Activated CD4-positive, alpha-beta memory T cell treated with anti-CD3 and anti-CD28 coated beads for 36 hours (primary cell): ENCODE measurements at places on chromosomes 3 and 15. TPM values are rescaled to one million over a fixed set of nuclear protein-coding genes. Genes with fewer than 3 reads are reported as not detected.

DNA sequence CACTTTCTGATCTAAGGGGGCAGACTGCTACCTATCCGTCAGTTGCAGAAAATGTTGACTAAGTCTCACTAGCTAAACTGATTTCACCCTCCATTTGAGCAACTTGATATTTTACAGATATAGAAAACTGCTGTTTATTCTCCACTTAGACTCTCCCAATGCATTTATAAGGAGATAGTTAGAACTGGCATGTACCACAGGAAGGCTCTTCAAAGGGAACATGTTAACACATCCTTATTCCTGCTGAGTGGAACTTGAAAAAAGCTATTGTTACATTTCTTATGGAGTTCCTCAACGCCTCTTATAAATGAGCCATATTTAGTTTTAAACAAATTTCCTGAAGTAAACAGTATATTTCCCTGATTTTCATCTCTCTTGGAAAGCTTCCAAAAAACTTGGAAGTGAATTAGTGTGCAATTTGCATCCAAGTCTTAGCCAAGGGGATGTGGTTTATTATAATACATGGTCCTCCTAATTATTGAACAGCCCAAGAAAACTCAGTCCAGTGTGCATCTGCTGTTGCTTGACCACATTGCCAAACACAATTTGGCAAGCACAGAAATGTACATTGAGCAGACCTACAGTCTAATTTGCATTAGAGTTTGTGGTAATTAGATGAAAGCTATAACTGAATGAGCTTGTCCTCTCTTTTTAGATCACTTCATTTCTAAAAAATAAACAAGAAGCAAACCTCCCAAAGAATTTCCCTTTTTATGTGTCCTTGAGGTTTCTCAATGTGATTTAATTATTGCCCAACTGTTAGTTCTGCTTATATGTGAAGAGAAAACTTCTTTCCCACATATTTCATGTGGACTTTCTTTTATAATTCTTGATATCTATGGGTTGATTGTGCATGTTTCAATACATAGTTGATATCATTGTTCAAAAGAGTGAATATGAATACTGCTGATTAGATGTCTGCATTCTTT, 72.6 kb upstream of the DPH6 start:
- no peak overlapping the region for H3K4me3 ChIP-seq
- no peaks in the 10 kb centered on the region for H3K4me1 ChIP-seq
- peaks cover 5% of the 10 kb centered on the region for H3K27me3 ChIP-seq
- no peak overlapping the region for H3K27ac ChIP-seq
- H3K36me3 ChIP-seq = no peaks in the 10 kb centered on the region

DNA sequence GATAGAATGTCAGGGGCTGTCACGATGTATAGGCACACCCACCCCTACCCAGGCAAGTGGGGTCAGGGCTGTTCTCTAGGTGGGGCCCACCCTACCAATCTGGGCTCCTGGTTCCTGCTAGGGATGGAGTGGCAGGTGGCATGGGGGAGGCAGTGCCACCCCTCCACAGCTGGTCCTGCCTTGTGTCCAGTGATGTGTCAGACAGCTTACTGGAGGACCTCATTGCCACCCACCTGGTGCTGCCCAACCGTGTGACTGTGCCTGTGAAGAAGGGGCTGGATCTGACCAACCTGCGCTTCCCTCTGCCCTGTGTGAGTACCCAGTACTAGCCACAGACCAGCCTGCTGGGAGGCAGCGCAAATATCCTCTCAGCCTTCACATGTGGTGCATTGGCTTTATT, 27.5 kb downstream of the ESYT3 start:
- no peaks in the 10 kb centered on the region for H3K4me1 ChIP-seq
- peaks cover 2% of the 10 kb centered on the region for H3K27me3 ChIP-seq
- no peak for DNase-seq
- H3K4me3 ChIP-seq = no peak overlapping the region

DNA sequence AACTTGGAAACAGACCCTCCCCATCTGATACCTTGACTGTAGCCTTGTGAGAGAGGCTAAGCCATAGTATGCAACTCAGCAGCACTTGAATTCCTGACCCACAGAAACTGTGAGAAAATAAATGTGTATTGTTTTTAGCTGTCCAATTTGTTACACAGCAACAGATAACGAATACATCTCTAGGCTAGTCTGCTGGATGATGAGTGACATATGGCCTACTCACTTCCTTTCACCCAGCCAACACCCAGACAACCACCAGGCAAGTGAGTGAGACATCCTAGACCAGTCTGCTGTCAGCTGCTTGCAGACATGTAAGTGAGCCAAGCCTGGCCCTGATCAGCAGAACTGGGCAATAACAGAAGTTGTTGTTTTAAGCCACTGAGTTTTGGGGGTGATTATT, 19.2 kb upstream of the SMAD6 start:
- no peak for DNase-seq
- H3K27ac ChIP-seq = no peak overlapping the region
- H3K4me1 ChIP-seq = no peaks in the 10 kb centered on the region
- no peaks in the 10 kb centered on the region for H3K36me3 ChIP-seq
- H3K27me3 ChIP-seq = no peaks in the 10 kb centered on the region

DNA sequence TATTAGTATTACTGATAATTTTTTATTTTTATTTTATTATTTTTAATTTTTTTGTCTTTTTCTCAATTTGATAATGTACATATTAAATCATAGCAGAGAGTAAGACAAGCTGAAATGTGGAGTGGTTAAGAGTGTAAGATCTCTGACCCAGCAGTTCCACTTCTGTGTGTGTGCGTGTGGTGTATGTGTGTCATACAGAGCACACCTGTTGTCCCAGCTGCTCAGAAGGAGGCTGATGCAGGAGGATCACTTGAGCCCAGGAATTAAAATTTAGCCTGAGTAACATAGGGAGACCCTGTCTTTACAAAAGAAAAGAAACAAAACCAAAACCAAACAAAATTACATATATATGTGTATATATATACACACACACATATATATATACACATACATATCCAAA, 1.4 kb upstream of the CIDEC start:
- H3K4me1 ChIP-seq = no peaks in the 10 kb centered on the region
- no peak overlapping the region for H3K27ac ChIP-seq

- peaks cover 6% of the 10 kb centered on the region for H3K36me3 ChIP-seq
- peaks cover 32% of the 10 kb centered on the region for H3K4me1 ChIP-seq
- peak; percentile 84 for DNase-seq
Observed at GRCh38 chr3:32502118-32502945, at the start of gene CMTM6. Gene CMTM6, minus strand, starts transcription at chr3:32502852. Its CDS starts 107 bp downstream, at chr3:32502745.

GRCh38 chr3:6281662-6282061, 579.3 kb upstream of the GRM7 start:
- no peaks in the 10 kb centered on the region for H3K4me1 ChIP-seq
- no peaks in the 10 kb centered on the region for H3K27me3 ChIP-seq
- H3K36me3 ChIP-seq = no peaks in the 10 kb centered on the region

DNA sequence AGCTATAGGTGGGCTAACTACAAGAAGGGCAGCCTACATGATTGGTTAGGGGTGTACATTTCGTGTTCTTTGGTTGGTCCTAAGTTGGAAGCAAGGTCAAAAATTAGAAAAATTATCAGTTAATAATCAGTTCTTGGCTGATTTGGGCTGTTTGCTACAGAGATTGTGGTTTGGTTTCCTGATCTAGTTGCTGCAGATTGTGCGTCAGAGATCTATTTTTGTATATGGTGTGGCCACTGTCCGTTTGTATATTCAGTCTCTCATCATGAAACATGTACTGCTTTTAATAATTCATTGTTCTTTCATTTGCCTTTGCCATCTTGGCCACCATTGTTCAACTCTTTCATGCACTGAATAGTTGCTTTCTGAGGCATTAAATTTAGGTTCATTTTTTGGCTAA, 80.9 kb downstream of the LRRC3B start:
- no peak overlapping the region for H3K4me3 ChIP-seq
- H3K27ac ChIP-seq = no peak overlapping the region
- no peaks in the 10 kb centered on the region for H3K36me3 ChIP-seq
- DNase-seq = no peak
- no peaks in the 10 kb centered on the region for H3K27me3 ChIP-seq

DNA sequence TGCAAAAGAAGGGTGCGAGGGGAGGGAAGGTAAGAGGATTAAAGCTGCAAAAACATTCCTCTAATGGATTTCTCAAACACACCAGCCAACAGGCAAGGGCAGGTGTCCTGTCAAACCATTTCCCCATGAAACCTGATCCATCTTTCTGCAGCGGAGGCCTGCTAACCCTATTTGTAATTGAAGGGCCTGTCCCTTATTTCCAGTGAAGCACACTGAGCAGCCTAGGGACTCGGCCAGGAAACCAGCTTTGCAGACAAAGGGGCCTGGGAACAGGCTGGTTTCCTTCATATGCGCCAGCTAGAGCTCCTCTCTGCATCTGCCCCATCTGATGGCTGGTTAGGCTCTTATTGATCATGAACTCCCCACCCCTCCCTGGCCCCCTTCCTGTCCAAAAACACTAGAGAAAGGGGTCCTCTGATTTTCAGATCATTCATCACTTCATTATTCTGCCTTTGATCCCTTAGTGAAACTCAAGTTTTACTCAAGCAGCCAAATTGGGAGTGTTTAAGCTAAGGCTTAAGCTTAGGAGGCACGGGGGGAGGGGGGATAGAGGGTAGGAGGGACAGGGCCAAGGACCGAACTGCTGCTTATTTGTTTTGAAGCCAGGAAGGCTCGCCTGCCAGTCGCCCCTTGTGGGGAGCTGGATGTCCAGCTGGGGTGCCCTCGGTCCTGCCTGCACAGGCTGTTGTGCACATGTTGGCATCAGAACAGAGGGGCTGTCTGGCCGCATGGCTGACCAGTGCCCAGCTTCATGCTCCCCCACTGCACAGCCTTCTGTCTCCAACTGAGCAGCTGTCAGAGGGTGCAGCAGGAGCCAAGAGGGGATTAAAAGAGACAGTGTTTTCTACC, 53.1 kb downstream of the BOC start:
- DNase-seq = no peak
- H3K36me3 ChIP-seq = no peaks in the 10 kb centered on the region
- H3K4me3 ChIP-seq = no peak overlapping the region
- peaks cover 8% of the 10 kb centered on the region for H3K27me3 ChIP-seq
- H3K4me1 ChIP-seq = no peaks in the 10 kb centered on the region

DNA sequence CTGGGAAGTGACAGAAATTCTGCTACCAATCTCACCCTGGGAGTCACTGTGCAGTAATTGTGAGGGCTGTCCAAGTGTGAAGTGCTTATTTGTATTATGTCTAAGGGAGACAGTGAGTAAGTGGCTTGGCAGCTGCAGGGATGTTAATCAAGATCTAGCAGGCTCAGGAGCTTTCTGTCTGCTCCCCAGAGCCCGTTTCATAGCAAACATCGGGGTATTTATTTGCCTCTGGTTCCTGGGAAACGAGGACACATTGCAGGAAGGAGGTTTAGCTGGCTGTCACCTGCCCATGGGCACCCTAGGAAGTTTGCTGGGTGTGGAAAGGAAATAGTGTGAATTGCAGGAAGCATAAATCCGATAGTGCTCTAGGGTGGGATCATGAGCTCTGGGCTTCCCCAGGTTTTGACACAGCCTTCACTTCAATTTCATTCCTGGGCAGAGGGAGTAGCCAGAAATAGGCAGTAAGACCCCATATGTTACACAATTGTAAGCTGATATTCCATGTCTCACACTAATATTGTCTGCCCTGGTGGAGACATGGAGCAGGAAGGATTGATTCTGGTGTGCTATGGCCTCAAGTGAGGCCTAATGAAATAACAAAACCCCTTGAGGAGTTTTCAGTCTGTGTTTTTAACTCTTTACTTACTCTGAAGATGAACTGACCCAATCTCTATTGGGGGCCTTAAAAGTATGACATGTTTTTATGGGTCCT, 74.1 kb upstream of the MITF start:
- no peak overlapping the region for H3K27ac ChIP-seq
- H3K27me3 ChIP-seq = no peaks in the 10 kb centered on the region
- H3K36me3 ChIP-seq = no peaks in the 10 kb centered on the region
- H3K4me1 ChIP-seq = no peaks in the 10 kb centered on the region
- DNase-seq = no peak
- no peak overlapping the region for H3K4me3 ChIP-seq

DNA sequence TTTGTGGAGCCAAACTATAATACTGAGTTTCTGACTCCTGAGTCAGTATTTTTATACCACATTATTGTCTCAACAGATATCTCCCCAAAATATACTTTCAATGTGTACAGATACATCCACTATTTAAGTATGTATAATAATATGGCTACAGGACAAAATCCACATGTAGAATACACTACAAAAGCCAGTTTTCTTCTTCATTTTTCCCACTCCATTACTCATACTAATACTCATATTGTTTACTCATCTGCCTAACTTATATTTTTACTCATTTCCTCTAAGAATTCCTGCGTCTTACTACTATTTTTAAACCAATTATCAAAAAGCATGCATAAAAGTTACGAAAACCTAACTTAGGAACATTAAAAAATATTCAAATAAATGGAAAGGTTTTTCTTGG, 440.8 kb downstream of the ZNF385D start:
- no peaks in the 10 kb centered on the region for H3K27me3 ChIP-seq
- no peaks in the 10 kb centered on the region for H3K4me1 ChIP-seq
- H3K36me3 ChIP-seq = no peaks in the 10 kb centered on the region
- no peak for DNase-seq
- no peak overlapping the region for H3K4me3 ChIP-seq

GRCh38 chr3:23254282-23254681, 51.2 kb downstream of the UBE2E2 start:
- no peaks in the 10 kb centered on the region for H3K36me3 ChIP-seq
- no peak for DNase-seq
- H3K4me1 ChIP-seq = no peaks in the 10 kb centered on the region
- no peaks in the 10 kb centered on the region for H3K27me3 ChIP-seq
- no peak overlapping the region for H3K4me3 ChIP-seq
- H3K27ac ChIP-seq = no peak overlapping the region

GRCh38 chr3:30341851-30342250, 264.6 kb upstream of the TGFBR2 start:
- H3K4me3 ChIP-seq = no peak overlapping the region
- H3K27ac ChIP-seq = no peak overlapping the region
- H3K27me3 ChIP-seq = no peaks in the 10 kb centered on the region
- H3K4me1 ChIP-seq = peaks cover 39% of the 10 kb centered on the region

Gene OR5K2
- not detected for total RNA-seq

Gene GOLGA8N
- total RNA-seq = 1.3 TPM

Gene CEP19
- total RNA-seq = 6.6 TPM

Gene AMIGO3
- total RNA-seq = not detected

Gene COL6A5
- total RNA-seq = not detected

Gene TEX55
- total RNA-seq = not detected
